Stimulated activated CD4-positive, alpha-beta T cell treated with anti-CD3 and anti-CD28 coated beads, Interleukin-1b, Interleukin-23, amount 100 ng/mL, for 48 hours (primary cell): ENCODE measurements at places on chromosomes 11 and 22.

DNA sequence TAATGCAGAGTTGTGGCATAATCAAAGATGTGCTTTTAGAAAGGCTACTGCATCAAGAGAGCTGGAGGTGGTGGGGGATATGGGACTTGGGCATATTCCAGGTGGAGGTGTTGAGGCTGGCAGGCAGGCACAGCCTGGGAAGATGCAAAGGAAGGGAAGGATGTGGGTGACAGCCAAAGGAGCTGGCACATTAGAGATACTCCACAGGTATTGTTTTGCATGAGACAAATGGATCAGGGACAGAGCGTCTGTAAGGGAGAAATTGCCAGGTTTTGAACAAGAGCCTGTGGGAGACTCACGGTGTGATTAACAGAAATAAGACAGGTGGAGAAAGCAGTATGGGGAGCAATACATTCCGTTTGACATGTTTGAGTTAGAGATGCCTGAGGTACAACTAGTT, 263.7 kb downstream of the NELL1 start:
- no peak for DNase-seq

GRCh38 chr11:84243629-84244263, 957.6 kb upstream of the CCDC90B start:
- DNase-seq: no peak

DNA sequence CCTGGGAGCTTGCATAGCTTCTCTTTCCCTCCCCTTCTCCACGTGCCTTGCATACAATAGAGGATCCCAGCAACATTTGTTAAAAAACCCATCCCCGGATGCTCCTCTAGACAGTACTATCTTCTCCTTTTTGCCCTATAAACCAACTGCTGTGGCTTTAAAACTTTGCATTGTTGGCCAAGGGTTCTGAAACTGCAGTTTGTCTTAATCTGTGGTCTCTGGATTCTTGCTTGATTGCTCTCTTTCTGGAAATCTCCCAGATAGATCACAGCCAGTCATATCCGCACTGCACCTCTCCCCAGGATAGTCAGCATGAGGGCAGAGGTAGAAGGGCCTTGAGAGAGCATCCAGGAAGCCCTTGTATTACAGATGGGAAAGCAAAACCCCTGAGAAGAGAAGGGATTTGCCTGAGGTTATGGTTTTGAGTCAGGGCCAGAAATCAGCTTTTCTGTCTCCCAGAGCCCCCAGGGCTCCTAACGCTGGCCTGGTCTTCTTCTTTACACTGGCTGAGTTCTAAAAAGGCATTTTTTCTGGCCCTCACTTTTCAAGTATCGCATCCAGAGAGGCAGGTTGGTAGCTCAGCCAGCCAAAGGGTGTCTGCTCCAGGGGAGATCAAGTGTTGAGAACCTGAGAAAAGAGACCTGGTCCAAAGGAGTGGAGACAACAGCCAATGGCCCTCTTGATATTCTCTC, 70.6 kb downstream of the ADM start:
- no peak for DNase-seq

DNA sequence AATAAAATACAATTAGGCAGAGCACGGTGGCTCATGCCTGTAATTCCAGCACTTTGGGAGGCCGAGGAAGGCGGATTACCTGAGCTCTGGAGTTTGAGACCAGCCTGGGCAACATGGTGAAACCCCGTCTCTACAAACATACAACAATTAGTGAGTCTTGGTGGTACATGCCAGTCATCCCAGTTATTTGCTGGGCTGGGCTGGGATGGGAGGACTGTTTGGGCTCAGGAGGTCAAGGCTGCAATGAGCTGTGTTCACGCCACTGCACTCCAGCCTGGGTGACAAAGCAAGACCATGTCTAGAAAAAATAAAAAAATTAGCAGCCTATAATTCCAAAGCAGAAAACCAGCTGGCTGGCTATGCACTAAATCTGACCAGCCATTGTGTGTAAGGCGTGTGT, 35.1 kb downstream of the APOL3 start:
- DNase-seq: no peak

GRCh38 chr11:116287866-116288265, 484.9 kb downstream of the BUD13 start:
- DNase-seq: no peak

- DNase-seq: no peak
Measured at GRCh38 chr11:35170503-35170902, 31.5 kb downstream of the CD44 start.

- no peak for DNase-seq
Measured at GRCh38 chr11:3022300-3022967, 30.3 kb upstream of the NAP1L4 start.

DNA sequence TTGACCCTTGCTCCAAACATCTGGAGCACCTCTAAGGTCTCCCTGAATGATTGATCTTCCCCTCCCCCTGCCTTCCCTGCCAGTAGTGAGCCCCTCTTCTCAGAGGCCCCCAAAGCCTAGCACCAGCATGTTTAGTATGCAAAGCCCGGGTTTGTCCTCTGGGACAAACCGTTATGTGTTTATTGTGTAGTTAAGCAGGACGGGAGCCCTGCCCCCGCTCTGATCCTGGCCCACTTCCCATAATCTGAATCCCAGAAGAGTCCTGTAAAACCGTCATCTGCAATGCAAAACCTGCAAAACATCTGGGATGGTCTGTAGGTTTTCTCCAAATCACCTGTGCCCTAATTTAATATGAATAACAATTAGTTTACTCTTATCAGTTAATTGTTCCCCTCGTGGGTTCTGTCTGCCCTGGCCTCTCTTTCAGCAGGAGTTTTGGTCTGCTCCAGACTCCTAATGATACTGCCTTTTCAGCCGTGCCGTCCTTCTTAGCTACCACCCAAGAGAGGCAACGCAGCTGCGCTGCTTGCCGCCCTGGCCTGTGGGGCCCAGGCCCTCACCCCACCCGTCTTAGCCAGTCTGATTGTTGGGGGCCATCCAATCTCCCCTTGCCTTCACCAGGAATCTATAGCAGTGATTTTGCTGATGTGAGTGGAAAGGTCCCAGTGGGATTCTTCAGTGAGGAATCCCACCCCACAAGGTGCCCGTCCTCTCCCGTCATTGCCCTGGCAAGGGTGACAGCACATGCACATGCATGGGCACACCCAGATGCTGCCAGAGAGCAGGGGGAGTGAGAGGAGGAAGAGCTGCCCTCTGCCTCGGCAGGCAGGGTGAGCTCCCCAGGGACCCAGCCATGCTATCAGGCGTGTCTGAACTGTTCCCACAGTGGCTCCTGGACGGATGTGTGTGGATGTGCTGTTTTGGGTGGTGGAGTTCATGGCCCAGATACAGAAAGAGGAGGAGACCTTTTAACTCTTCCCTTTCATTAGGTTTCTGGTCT, 3.0 kb upstream of the B3GAT1 start:
- DNase-seq: no peak

- DNase-seq: no peak
Measured at GRCh38 chr11:30345644-30346043, 22.7 kb downstream of the ARL14EP start.

DNA sequence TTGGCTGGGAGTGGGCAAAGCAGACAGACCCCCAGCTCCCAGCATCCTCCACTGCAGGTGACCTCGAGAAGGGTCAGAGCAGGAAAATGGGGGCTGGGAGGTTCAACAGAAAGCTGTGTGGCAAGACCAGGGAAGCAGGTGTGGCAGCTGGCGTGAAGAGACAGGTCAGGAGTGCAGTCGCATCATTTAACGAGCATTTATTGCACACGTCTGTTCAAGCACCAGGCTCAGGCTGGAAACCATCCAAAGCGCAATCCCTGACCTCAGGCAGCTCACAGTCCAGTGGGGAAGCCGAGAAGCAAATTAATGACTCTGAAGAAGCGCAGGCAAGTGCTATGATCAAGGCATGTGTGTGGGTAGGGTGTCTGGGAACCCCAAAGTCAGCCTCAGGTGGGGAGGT, 7.4 kb downstream of the SLC25A45 start:
- DNase-seq: no peak

GRCh38 chr22:46422896-46423295, 87.4 kb downstream of the TRMU start:
- DNase-seq: no peak

DNA sequence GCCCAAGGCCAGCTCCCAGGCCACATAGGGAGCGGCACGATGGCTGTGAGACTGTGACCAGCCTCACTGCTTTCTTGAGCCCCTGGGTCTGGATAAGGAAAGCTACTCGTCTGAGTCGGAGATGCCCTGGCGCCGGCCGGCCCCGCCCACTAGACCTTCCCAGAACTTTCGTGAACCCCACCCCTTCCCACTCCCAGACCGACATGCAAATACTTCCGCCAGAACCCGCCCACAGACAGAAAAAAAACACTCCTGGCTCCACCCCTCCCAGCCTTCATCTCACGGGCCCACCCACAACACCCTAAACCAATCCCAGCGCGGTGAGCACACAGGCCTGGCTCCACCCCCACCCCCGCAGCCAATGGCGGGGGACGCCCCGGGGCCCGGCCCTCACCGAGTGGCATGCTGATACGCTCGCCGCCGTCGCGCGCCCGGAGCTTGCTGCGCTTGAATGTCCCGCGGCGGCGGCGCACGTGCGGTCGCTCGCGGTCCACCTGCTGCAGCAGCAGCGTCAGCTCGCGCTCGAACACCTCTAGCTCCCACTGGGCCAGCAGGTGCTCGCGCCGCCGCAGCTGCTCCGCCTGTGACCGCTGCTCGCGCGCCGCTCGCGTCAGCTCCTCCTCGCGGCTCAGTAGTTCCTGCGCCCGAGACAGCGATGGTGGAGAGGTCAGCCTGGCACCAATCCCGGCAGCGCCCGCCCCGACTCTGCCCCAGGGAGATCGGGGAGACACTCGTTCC, 7.0 kb downstream of the MAP3K11 start:
- DNase-seq: no peak

DNA sequence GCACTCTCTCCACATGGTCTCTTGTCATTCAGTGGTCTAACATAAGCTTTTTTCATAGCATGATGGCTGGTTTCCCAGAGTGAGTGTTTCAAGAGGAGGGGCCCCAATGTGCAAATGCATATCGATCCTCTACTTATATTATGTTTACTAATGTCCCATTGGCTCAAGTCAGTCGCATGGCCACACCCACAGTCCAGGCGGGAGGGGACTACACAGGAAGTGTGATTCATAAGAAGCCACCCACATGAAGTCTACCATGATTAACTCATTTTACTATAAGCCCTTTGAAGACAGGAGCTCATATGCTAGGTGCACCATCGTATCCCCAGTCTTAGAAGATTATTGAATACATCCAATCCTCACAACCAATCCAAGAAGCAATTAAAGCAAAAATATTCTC, 89.5 kb upstream of the ISX start:
- DNase-seq: peak; percentile 1

DNA sequence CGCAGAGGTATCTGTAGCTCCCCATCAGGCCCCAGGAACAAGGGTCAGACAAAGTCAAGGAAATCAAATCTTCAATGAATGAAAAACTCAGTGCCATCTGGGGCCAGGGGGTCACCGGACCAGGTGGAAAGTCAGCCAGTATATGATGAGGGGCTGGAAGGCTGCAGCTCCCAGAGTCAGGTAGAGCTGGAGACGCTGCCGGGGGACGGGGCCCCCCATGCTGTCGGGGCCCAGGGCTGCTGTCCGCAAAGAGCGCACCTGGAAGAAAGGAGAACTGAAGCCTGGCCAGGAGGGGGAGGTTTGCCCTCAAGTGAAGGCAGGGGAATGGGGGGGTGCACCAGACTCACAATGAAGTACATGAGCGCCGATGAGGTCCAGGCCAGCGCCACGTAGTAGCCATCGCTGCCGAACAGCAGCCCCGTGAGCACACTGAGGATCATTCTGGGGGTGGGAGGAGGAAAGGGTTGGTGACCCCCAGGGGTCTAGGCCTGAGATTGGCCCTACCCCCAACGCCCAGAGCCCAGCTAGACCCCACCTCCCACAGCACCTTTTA, 4.3 kb downstream of the YIF1A start:
- no peak for DNase-seq

DNA sequence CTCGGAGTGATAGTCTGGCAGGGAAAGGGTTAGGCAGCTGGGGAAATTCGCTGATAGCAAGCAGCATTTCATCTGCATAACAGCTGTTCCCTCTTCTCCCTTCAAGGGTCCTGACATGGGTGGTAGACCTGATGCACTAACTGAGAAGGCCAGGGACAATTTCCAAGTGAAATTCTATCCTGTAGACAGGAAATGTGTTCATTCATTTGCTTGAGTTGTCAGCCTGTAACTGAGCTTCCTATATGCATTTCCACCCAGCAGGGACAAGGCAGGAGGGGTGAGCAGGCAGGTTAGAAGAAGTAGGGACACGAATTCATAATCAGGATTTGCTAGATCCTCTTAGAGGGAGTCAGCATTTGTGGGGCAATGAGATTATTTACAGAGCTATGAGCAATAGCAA, 154.3 kb upstream of the NCAM1 start:
- no peak for DNase-seq

DNA sequence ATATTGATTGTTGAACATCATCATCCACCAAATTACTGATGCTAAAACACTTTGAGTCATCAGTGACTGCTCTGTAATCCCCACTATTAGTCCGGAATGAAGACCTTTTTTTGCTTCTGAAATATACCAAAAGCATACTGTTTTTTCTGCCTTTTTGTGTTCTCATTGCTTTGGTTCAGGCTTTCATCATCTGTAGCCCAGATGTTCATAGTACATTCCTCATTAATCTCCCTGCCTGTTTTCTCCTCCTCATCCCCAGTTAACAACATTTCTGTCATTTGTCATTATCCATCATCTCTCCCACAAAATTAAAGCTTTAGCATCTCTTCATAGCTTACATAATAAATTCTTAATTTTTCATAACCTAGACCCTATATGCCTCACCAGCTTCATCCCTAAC, 9.2 kb downstream of the CEP57 start:
- DNase-seq: no peak

GRCh38 chr11:122697636-122698167, 42.2 kb downstream of the UBASH3B start:
- DNase-seq: peak; percentile 18

- DNase-seq: peak; percentile 13
Measured at GRCh38 chr22:30602049-30602448, 4.9 kb upstream of the TCN2 start.

GRCh38 chr11:78654071-78654470, 79.4 kb upstream of the NARS2 start:
- DNase-seq: no peak

GRCh38 chr11:44611687-44612434, 46.4 kb downstream of the CD82 start:
- DNase-seq: peak; percentile 56
